Epithelial cell of proximal tubule (primary cell): ENCODE measurements at places on chromosomes 13 and 19. TPM values are rescaled to one million over a fixed set of nuclear protein-coding genes. Genes with fewer than 3 reads are reported as not detected.
A peak's percentile ranks its signal among the peaks of the same experiment; 100 is the strongest.

Gene IGFL2
- not detected in 2 replicates for total RNA-seq

- no peak for DNase-seq
Measured at GRCh38 chr13:21938168-21938567, 267.3 kb downstream of the FGF9 start.

Gene PCDH20
- total RNA-seq, result 1.4 and 1.5 TPM in 2 replicates

Gene ZNF274
- 23.6 and 24.7 TPM in 2 replicates for total RNA-seq

- no peak for DNase-seq
Measured at GRCh38 chr19:10471909-10472308, 31.2 kb downstream of the KEAP1 start.

Gene CEACAM7
- total RNA-seq, result not detected in 2 replicates

Gene NCAN
- total RNA-seq, result not detected in 2 replicates

Gene ZNF486
- total RNA-seq, result 14.9 and 16.0 TPM in 2 replicates

DNA sequence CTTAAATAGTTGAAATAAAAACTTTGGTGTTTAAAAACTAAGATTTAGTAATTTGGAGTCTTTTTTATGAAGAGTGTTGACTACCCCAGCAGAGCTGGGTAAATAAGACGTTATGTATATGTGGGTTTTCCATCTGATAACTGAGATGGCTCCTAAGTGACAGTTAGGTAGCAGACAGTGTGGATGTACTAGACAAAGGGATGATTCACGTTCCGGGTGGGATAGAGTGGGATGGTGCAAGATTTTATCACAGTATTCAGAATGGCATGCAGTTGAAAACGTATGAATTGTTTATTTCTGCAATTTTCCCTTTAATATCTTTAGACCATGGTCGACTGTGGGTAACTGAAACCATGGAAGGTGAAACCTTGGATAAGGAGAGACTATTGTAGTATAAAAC, 50.4 kb downstream of the NAA16 start:
- no peak for DNase-seq

GRCh38 chr13:45362939-45363338, 22.0 kb upstream of the TPT1 start:
- no peak for DNase-seq

GRCh38 chr13:99327761-99328160, 20.6 kb upstream of the GPR183 start:
- no peak for DNase-seq

Gene SNAPC2
- 29.1 and 34.2 TPM in 2 replicates for total RNA-seq

GRCh38 chr13:24161980-24162525, 1.5 kb downstream of the SPATA13 start:
- no peak for DNase-seq

GRCh38 chr13:110028311-110028710, 241.9 kb upstream of the IRS2 start:
- DNase-seq, result no peak

Gene ZNF665
- total RNA-seq, result 2.2 and 10.8 TPM in 2 replicates

Gene NLRP12
- not detected in 2 replicates for total RNA-seq

Gene MUC16
- total RNA-seq, result under 0.01 and 0.14 TPM in 2 replicates

- DNase-seq, result no peak
Measured at GRCh38 chr13:31154939-31155338, 6.8 kb downstream of the HSPH1 start.

Gene KIR2DL1
- not detected in 2 replicates for total RNA-seq

DNA sequence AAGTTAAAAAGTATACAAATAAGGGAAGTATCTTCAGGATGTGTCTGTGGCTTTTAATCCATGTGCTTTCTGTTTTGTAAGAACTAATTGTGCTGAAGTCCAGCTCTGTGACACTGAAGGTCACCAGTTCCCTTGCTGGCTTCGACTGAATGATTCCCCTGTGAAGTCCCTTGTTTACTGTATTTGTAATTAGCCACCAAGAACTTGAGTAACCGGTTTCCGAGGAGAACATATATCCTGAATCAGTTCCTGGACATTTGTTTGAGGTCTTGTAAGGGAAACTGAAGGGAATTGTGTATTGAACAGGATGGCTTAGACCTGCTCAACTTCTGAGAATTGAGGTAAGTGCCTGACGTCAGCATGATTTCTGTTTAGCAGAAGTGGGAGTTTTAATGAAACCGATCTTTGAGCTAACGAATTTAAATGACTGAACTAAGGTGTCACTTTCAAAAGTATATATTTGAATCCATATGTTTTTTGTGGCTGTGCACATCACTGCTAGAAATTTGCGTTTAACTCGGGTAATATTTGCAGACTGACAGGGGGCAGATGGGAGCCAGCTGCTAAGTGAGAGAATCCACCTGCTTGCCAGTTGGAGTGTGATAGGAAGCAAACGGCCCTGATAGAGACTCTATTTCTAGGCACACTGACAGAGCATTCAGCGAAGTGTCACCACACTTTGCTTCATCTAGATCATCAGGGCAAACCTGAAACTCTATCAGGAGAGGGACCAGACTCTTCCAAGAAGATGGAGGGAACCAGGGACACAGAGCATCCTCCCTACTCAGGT, 530.0 kb downstream of the RFC3 start:
- peak; percentile 56 for DNase-seq

- no peak for DNase-seq
Measured at GRCh38 chr13:33033051-33033812, 17.0 kb downstream of the KL start.

DNA sequence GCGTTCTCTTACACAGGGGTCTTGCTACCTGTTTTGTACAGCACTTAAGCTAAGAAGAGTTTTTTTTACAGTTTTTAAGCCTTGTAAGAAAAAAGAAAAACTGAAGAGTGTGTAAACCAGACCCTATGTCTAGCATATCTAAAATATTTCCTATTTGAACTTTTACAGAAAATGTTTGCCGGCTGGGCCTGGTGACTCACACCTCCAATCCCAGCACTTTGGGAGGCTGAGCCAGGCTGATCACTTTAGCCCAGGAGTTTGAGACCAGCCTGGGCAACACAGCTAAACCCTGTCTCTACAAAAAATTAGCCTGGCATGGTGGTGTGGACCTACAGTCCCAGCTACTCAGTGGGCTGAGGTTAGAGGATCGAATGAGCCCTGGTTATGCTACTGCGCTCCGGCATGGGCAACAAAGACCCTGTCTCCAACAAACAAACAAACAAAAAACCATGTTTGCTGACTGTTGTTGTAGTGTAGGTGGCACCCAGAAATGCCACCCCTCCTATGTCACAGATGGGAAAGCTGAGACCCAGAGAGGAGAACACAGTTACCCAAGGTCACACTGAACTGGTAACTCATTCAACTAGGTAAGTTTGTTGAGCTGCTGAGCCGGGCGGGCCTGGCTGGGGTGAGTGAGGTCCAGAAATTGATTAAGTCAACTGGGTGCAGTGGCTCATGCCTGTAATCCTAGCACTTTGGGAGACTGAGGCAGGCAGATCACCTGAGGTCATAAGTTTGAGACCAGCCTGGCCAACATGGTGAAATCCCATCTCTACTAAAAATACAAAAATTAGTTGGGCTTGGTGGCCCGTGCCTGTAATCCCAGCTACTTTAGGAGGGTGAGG, 1.9 kb upstream of the VASP start:
- DNase-seq, result no peak

DNA sequence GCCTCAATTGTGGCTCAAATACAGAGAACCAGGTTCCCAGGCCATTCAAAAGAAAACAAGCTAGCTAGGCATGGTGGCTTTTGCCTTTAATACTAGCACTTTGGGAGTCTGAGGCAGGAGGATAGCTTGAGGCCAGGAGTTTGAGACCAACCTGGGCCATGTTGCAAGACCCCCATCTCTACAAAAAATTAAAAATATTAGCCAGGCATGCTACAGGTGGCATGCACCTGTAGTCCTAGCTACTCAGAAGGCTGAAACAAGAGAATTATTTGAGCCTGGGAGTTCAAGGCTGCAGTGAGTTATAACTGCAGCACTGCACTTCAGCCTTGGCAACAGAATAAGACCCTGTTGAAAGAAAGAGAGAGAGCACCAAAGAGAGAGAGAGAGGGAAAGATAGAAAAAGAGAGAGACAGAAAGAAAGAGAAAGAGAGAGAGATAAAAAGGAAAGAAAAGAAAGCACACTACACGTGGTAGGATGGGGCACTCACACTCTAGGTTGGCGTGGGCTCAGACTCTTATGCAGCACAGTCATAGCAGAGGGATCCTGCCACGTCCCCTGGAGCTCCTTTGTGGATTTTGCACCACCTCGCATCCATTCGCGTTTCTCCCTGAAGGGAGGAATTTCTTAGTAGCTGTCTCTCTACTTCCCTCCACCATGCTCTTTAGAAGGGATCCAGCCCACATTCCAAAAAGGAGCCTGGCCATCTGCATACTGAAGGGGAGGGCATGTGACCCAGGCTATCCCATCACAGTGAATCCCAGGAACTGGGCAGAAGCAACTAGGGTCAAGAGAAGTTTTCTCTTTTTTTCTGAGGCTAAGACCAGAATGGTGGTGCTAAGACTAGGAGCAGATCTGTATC, 789.9 kb downstream of the UQCRFS1 start:
- no peak for DNase-seq

DNA sequence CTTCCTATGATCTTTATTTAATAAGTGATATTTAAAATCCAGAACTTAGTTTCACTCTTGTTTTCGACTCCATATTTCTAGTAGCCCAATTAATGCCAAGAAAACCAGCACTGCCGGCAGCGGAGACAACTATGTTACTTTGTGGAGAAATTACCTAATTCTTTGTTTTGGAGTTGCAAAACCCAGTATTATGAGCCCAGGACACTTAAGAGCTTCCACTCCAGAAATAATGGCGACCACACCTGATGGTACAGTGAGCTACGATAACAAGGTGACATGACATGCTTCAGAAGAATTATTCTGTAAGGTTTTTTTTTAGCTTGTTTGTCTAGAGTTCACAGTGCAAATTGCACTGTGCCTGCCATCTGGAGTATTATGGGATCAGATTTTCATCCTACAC, 136.4 kb downstream of the ZAR1L start:
- DNase-seq, result no peak

DNA sequence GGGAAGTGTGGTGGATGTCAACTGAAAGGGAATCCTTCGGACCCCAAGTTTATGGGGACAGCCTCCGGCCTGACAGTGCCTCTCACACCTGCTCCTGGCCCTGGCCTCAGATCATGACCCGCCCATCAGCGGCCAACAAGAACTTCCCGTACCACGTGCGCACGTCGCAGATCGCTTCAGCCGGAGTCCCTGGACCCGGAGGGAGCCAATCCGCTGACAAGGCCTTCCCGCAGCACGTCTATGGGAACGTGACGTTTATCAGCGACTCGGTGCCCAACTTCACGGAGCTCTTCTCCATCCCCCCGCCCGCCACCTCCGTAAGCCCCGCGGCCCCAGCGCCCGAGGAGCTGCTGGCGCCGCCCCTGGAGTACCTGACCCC, 2.0 kb upstream of the MEGF8 start:
- DNase-seq, result no peak

Gene ZNF681
- total RNA-seq, result 3.1 and 3.5 TPM in 2 replicates

DNA sequence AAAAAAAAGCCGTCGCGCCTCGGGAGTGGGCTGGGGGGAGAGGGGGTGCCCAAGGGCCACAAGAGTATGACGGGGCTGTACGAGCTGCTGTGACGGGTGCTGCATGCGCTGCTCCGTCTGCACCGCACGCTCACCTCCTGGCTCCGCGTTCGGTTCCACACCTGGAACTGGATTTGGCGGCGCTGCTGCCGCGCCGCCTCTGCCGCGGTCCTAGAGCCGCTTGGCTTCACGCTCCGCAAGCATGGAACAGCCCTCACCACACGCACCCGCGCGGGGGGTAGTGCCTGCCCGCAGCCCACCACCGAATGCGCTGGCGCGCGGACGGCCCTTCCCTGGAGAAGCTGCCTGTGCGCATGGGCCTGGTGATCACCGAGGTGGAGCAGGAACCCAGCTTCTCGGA, 18.8 kb downstream of the C1QTNF9 start:
- no peak for DNase-seq

Gene VSIG10L
- total RNA-seq, result 0.51 and 0.92 TPM in 2 replicates

Gene ZBTB45
- 18.2 and 23.7 TPM in 2 replicates for total RNA-seq

Gene RETN
- not detected in 2 replicates for total RNA-seq
